ENCODE measurements at places on chromosomes 1 and 21. TPM values are rescaled to one million over a fixed set of nuclear protein-coding genes. Genes with fewer than 3 reads are reported as not detected.

CAMSAP2 gene
- total RNA-seq, result 37.4 TPM

LMX1A gene
- total RNA-seq, result 0.14 TPM

DLGAP3 gene
- total RNA-seq, result 0.22 TPM

OR2G6 gene
- total RNA-seq, result not detected

ACTA1 gene
- 1,694 TPM for total RNA-seq

RGS13 gene
- total RNA-seq, result not detected

CSF3R gene
- 5.8 TPM for total RNA-seq

MECR gene
- 35.4 TPM for total RNA-seq

GBP4 gene
- 5.9 TPM for total RNA-seq

C8B gene
- not detected for total RNA-seq

TAF5L gene
- total RNA-seq, result 10.8 TPM

RER1 gene
- 85.8 TPM for total RNA-seq

ARHGAP29 gene
- 27.5 TPM for total RNA-seq

TFF2 gene
- total RNA-seq, result not detected

SHCBP1L gene
- not detected for total RNA-seq

PTAFR gene
- 2.7 TPM for total RNA-seq

SLAMF1 gene
- total RNA-seq, result 0.24 TPM

GJA9 gene
- total RNA-seq, result not detected

TMEM54 gene
- total RNA-seq, result 10.9 TPM

COL9A2 gene
- 0.24 TPM for total RNA-seq

GPX7 gene
- total RNA-seq, result 4.7 TPM

CALML6 gene
- total RNA-seq, result not detected

MDM4 gene
- 28.6 TPM for total RNA-seq

REN gene
- total RNA-seq, result not detected

MSTO1 gene
- total RNA-seq, result 15.3 TPM

MAP1LC3C gene
- 0.19 TPM for total RNA-seq

FAM151A gene
- 1.5 TPM for total RNA-seq

DPM3 gene
- total RNA-seq, result 55.7 TPM

SH2D5 gene
- total RNA-seq, result not detected

FBLIM1 gene
- total RNA-seq, result 97.6 TPM

C1orf226 gene
- total RNA-seq, result 4.6 TPM

CD58 gene
- total RNA-seq, result 30.1 TPM

RIIAD1 gene
- 7.7 TPM for total RNA-seq

SEMA4A gene
- 2.2 TPM for total RNA-seq

DYNLT5 gene
- total RNA-seq, result 1.6 TPM

LSS gene
- 61.0 TPM for total RNA-seq

PDC gene
- total RNA-seq, result not detected

HP1BP3 gene
- 110 TPM for total RNA-seq

NHLH1 gene
- total RNA-seq, result not detected

OR2L8 gene
- not detected for total RNA-seq

CYP4Z1 gene
- total RNA-seq, result 0.97 TPM

TMPRSS15 gene
- total RNA-seq, result not detected

GPR25 gene
- total RNA-seq, result not detected

SERTAD4 gene
- total RNA-seq, result 5.1 TPM

LCE6A gene
- total RNA-seq, result not detected

EPHA10 gene
- total RNA-seq, result 0.32 TPM

PRKCZ gene
- 16.4 TPM for total RNA-seq

NCSTN gene
- total RNA-seq, result 66.7 TPM

RNU1-1 gene
- 4,572 TPM for total RNA-seq

SNRNP40 gene
- total RNA-seq, result 19.0 TPM

PRDM16 gene
- 12.8 TPM for total RNA-seq

LMO4 gene
- 44.3 TPM for total RNA-seq

Measured in Right ventricle myocardium inferior (tissue), 1 donor.